ELR (cell line): ENCODE measurements at places on chromosomes 7 and 10.

- DNase-seq, result peak; percentile 60
These were observed 606.0 kb downstream of the INHBA start for GRCh38 chr7:41096917-41097316.

- no peak for DNase-seq
These were observed 56.7 kb downstream of the CHST15 start for GRCh38 chr10:124036746-124037145.

- no peak for DNase-seq
These were observed 24.7 kb downstream of the NUB1 start for GRCh38 chr7:151366166-151366879.

- no peak for DNase-seq
These were observed 274.7 kb downstream of the GFRA1 start for GRCh38 chr10:115998301-115998700.

- DNase-seq, result no peak
These were observed 39.4 kb downstream of the COL28A1 start for GRCh38 chr7:7496311-7496710.

DNA sequence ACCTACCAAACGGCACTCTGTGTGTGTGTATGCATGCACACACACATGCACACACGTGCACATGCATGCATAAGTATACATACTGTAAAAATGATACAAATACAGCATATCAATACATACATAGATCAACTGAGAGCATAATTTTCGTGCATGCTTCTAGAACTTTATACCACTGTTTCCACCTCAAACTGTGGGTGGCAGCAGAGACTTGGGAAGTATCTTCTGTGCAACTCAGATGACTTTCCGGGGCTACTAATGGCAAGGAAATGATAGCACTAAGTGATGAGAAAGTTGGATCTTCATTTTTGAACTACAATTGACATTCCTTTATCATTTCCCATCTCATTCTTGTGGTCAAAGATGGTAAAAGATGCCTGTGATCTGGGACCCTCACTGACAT, 570.7 kb downstream of the REEP3 start:
- no peak for DNase-seq

- no peak for DNase-seq
These were observed 82.3 kb downstream of the LHFPL3 start for GRCh38 chr7:104410742-104411141.

GRCh38 chr7:94324380-94325121, 70.1 kb upstream of the COL1A2 start:
- DNase-seq, result no peak

GRCh38 chr7:57403601-57404342, 46.2 kb upstream of the ZNF716 start:
- DNase-seq, result no peak

DNA sequence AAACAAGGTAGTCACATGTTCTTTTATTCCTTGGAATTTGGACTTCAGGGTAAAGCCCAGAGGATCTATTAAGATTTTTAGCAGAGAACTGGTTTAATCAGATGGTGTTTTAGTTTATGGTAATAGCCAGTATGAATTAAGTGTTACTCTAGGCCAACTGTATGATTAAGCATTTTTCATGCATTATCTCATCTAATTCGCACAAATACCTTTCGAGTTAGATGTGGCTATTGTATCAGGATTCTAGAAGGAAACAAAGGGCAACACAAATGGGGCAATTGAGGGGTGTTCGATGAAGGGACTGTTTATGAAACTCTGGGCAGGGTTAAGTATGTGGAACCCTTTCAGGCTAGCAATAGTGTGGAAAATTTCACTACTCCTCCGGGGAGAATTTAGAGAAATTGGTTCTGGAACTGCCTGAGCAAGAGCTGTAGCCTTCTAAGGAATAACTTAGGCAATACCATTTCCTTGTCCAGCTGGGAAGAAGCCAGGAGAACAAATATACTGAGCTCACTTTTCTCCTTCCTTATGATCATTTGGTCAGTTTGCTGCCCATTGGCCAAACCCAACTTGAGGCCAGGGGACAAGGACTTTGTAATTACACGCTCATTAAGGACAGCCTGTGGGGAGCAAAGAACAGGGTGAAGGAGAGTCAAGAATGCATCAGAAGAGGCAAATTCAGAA, 319.0 kb upstream of the FZD1 start:
- DNase-seq, result peak; percentile 17

DNA sequence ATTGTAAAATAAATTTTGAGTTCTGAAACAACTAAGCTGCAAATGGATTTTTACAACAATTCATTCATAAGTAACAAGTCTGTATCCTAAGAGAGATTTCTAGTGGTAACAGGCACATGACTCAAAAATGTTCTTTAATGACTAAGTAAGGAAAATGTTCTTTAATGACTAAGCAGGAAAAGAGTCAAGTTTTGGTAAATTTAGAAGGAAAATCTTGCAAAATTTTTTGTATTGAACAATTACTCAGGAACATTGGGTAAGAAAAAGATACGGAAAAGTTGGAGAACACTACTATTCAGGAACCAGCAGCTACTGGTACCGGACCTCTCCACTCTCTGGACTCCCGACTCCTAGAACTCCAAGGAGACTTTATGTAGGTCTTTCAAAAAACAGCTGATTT, 33.5 kb downstream of the HYCC1 start:
- peak; percentile 94 for DNase-seq

GRCh38 chr10:74683621-74684364, 142.6 kb upstream of the KAT6B start:
- DNase-seq, result no peak

- peak; percentile 81 for DNase-seq
These were observed 299.1 kb upstream of the IGFBP3 start for GRCh38 chr7:46220066-46220630.

DNA sequence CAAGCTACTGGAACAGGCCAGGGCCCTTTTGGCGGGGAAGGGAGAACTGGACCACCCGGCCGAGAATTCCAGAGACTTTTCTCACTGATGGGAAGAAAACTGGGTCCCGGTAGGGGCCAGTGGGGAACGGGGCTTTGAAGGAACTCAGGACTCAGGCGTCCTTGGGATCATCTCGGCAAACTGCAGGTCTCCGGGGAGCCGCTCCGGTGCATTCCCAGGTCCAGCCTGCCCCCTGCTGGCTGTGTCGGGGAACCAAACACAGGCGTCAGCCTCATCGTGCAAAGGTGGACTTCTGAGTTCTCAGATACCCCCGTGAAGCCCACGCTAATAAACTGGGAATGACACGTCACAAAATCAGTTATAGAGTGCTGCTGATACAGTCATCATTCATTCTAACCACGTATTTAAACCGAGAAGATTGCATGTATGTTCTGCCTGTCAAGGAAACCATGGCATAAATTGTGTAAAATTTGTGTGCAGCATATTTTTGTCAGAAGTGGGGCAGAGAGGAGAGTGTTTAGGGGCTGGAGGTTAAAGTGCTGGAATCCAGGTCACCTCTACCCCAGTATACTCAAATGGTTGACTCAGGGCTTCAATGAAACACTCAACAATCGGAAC, 76.1 kb upstream of the CPXM2 start:
- DNase-seq, result peak; percentile 41

GRCh38 chr7:81284576-81284975, 365.7 kb upstream of the SEMA3C start:
- peak; percentile 86 for DNase-seq

- peak; percentile 82 for DNase-seq
These were observed 464 bp downstream of the KIAA1217 start for GRCh38 chr10:24209432-24209771.

DNA sequence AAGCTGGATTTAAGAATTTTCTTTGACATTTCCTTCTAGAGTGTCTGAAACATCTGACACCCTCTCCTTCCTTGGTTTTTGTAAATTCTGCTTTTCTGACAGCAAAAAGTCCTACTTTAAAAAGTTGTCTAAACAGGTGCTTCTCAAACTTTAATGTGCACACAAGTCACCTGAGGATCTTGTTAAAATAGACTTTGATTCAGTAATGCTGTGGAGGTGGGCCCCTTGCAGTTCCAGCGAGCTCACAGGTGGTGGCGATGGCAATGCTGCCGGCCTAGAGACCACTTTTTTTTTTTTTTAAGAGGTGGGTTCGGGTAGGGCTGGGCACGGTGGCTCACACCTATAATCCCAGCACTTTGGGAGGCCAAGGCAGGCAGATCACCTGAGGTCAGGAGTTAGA, 77.1 kb downstream of the ABCC2 start:
- peak; percentile 44 for DNase-seq

- peak; percentile 6 for DNase-seq
These were observed 31.3 kb downstream of the FAM204A start for GRCh38 chr10:118310822-118311221.

- no peak for DNase-seq
These were observed 398.8 kb upstream of the NFE2L3 start for GRCh38 chr7:25752967-25753791.

DNA sequence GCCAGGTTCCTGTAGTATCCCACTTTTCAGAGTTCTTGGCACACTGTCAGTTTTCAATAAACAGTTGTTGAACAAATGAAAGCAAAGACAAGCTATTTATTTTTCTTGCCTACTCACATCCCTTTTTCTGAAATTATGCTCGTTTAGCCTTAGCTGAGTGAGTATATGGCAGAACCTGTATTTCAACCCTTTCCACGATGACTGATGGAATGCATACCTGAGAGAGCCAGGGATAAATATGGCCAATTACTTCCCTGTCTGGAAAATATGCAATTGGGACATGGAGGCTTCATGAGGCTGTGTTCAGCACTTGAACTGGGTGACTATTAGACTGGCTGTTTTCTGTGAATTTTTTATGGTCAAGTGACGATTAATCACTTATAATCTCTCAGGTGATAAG, 144.5 kb upstream of the POT1 start:
- no peak for DNase-seq

GRCh38 chr10:71729161-71729636, 9.6 kb upstream of the C10orf105 start:
- peak; percentile 45 for DNase-seq

- DNase-seq, result no peak
These were observed 243.6 kb upstream of the PODXL start for GRCh38 chr7:131800008-131800407.

DNA sequence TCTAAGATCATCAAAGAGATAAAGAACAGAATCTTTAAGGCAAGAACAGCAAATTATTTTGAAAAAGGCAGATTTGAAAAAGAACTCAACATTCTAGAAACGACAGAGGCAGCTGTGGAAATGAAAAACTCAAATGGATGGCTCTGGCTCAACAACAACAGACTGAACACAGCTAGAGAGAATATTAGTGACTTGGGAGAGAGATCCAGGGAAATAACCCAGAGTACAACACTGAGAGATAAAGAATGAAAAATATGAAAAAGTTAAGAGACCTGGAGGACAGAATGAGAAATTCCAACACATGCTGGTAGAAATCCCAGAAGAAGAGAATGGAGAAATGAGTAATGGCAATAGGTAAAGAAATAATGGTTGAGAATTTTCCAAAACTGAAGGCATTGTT, 17.9 kb upstream of the ZNF777 start:
- no peak for DNase-seq

- DNase-seq, result no peak
These were observed 111.6 kb downstream of the ATE1 start for GRCh38 chr10:121816197-121816596.

DNA sequence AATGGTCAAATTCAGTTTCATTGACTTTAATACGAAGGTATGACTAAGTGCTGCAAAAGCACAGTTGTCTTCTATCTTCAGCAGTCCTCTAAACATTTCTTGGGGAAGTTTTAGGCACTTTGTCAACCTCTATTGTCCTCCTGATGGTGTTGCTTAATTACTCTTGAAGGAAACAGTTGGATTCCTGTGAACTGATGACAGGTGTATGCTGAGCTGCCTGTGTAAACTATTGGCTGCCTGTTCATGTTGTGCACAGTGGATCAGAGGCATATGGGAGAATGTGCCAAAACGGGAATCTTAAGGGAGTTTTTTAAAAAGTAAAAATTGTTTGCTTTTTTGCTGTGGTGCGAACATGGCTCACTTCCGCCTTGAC, 221.0 kb downstream of the AUTS2 start:
- no peak for DNase-seq

DNA sequence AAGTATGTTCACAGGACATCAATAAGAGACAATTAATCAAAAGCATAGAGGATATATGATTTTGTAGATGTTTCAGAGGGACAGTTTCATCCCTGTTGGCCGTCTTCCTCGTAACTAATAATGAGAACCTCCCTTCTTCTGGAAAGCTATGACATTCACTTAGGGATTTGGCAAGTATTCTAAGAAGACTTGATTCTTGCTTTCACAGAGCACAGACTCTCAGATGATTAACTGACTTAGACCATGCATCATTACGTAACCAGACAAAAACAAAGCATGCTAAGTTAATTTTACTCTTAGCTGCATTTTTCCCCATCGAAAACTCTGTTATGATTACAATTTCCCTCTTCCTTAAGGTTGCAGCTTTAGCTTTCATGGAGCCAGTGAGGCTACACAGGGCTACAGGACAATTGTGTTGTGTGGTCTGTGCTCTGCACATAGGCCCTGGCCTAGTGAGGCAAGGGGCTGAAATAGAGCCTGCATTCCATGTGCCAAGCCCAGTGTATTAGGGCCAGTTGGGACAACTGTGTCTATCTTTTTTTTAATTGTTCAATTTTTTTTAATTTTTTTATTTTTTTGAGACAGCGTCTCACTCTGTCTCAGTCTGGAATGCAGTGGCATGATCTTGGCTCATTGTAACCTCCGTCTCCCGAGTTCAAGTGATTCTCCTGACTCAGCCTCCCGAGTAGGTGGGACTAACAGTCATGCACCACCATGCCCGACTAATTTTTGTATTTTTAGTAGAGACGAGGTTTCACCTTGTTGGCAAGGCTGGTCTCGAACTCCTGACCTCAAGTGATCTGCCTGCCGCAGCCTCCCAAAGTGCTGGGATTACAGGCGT, 105.3 kb downstream of the PLXDC2 start:
- no peak for DNase-seq

- peak; percentile 49 for DNase-seq
These were observed 233.1 kb upstream of the IGFBP3 start for GRCh38 chr7:46153951-46154787.

DNA sequence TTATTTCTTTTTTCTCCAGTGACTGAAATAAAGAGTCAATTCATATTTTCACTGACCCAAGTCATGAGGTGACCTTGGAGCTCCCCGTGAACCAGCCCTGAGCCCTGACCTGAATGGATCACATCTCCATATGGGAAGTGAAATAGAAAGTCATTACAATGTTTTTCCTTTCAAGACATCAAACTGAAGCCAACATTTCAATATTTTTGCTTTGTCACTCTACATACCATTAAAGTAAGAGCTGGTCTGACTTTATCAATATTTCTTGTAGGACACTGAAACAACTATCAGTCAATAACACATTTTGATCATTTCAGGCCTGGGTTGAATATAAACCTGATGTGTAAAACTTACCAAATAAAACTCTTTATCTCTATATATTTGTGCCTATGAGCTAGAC, 249.8 kb upstream of the PHF14 start:
- DNase-seq, result no peak
